CD8-positive, alpha-beta T cell (primary cell): ENCODE measurements at places on chromosomes 7 and 10.

DNA sequence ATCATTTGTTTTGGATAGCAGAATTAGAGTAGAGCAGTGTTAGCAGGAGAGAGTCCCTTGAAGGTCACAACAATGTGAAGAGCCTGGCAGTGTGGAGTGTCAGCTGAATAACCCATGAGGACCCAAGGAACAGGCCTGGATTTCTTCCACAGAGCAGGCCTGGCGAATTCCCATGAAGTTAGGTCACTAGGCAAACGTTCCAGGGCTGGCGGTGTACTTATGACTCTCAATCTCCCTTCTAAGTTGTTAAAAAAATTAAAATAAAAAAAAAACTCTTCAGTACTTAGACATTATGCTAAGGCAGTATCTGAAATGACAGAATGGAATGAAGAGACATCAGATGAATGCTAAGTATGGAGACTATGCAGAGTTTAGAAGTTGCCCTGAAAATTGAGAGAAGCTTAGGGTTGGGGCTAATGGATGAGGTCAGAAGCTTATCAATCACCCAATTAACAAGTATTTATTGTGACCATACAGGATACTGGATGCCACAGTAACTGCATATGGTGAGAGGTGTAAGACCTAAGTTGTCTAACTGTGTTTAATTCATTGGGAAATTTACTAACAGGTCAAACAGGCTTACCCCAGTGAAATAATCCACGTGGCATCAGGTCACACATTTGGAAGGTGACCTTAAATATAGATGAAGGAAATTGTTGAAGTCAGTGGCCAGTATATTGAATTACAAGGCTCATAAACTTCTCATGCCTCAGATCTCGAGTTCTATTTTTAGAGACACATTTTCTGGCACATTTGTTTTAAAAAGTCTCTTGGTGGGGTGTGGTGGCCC lies 126.2 kb upstream of the NRP1 start:
- DNase-seq, result no peak

- DNase-seq, result no peak
These were observed 59.9 kb upstream of the BTRC start for GRCh38 chr10:101294109-101294508.

- no peak for DNase-seq
These were observed 6.5 kb upstream of the VWC2 start for GRCh38 chr7:49766966-49767365.

DNA sequence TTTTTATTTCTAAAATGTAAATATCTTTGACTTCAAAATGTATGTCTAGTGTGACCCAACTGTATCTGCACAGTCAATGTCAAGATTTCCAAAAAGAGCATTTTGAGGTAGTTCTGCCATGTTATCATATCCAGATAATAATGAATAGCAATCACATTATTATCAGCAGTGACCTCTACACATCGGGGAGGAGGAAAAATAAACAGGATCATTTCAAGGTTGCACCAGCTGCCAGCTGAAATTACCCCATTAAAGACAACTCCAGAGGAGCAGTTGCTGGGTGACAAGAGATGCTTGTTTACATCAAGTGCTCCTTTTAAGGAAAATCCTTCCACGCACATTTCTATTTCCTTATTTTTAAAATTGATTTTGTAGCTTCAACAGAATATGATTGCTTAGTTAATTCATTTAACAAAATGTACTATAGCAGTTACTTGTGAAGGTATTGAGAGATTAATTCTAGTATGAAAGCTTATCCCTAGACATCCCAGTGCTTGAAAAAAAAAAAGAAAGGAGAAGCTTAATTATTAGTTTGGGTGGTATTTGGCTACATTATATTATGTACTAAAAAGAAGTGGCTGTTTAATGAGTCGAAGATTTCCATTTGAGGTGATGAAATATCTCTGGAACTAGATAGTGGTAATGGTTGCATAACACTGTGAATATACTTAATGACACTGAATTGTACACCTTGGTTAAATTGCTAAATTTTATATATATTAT lies 19.3 kb upstream of the SLC35G1 start:
- no peak for DNase-seq

DNA sequence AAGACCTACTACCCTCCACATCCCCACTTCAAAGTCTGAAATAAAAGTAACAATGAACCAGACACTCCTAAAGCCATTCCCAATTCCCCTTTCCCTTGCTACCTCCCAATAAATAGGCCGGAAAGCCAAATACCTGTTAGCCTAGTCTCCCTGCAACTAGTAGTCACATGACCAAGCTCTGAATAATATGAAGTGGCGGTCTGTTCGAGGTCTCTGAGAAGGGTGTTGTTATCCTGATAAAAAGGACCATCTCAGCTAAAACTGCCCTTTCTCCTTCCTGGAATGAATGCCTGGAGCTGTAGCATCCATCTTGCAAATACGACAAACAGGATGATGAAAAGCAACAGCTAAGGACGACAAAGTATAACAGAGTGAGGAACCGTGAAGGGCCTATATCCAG lies 6.0 kb downstream of the KIF5B start:
- DNase-seq, result no peak
